ENCODE measurements at places on chromosomes 3 and 15.

DNA sequence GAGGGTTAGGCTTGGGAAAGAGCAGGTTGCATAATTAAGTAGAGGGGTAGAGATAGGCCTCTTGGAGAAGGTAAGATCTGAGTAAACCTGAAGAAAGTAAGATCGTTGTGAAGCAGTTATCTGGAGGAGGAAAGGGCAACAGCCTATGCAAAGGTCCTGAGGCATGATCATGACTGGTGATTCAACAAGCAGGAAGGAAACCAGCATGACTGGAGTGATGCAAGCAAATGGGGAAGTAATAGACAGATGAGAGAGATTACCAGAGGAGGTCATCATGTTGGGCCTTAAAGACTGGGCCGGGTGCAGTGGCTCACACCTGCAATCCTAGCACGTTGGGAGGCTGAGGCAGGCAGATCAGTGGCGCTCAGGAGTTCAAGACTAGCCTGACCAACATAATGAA, 360.2 kb downstream of the EPHB1 start:
- DNase-seq: no peak

DNA sequence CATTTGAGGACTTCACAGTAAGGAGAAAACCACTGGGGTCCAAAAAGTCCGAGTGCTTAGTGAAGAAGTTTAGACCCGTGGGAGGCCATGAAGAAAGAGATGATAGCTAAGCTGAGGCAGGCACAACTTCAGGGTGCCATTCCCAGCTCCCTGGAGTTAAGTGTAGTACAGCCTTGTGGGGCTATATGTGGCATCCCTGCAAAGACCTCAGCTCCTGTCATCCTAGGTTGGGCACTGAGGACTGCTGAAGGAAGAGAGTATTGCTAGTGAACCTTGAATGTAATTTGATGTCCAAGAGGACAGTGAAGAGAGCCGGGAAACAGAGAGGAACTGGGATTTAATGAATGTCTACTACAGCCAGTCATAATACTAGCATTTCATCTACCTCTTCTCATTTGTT, 162.1 kb downstream of the AKAP13 start:
- DNase-seq: no peak

- no peak for DNase-seq
Measured at GRCh38 chr15:100661156-100661555, 58.8 kb downstream of the ASB7 start.

- no peak for DNase-seq
Measured at GRCh38 chr3:66376568-66376967, 124.3 kb downstream of the LRIG1 start.

DNA sequence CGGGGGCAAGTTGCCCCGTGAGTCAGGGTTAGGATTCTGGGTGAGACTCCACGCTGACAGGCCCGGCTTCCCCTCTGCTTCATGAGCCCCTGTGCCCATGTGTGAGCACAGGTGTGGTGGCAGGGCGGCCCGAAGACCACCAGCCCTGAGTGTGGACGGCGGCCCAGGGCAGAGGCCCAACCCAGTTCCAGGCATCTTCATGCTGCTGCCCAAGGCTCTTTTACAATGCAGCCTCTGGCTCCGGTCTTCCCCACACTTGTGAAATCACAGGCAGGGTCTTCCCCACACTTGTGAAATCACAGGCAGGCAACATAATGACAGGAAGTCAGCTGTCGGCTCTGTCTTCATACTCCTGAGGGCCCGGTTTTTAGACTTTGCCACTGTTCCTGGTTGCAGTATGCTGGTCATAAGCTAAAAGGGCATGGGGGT, 78.8 kb downstream of the AAGAB start:
- DNase-seq: no peak

GRCh38 chr3:130699765-130700164, 46.9 kb downstream of the PIK3R4 start:
- no peak for DNase-seq

- DNase-seq: no peak
Measured at GRCh38 chr3:13662238-13662847, 113.4 kb downstream of the FBLN2 start.

DNA sequence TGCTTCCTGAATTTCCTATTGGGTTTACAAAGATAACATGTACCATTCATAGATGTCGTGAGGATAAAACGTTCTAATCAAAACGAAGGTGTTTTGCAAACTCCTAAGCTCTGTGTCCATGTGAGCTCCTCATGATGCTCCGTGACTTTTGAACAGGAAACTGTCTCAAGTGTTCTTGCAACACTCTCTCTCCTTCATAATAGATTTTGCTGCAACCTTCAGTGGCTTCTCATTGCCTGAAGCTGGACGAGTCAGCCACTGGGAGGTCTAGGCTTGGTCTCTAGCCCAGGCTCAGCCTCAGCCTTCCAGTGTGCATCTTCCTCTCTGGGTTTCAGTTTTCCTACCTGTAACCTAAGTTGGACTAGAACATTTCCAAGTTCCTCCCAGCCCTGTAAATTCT, 18.7 kb upstream of the BCL2A1 start:
- DNase-seq: no peak

DNA sequence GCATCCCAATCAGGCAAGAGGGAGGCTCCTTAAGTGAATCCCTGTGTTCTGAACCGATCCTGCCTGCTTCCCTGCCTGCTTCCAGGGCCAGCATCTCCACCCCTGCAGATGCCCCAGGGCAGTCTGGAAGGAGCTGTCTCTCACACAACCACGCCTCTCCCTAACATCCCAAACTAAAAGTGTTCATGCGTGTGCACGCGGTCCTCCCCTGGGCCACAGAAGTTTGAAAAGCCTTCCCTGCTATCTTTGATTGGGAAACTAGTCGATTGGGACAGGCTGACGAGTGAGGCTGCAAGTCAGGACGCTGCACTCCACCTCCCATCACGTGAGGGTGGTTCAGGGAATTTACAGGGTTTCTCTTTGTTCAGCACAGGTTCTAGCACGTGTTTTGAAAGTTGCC, 340.9 kb upstream of the ICE2 start:
- no peak for DNase-seq

DNA sequence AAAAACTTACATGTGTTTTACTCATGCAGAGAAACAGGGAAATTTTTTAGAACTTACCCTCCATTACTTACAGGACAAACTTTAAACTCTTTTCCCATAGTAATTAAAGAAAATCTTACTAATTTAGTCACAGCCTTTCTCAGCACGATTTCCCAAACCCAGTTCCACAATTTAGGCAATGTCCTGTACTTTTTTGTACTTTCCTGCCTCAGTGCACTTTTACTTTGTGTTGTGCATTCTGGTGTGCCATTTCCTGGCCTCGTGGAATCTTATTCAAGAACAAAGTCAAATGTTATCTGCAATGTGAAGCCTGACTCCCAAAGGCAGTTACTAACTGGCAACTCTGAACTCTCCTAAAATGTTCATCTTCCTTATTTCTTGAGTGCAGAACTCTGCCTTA, 1.9 kb downstream of the SLC33A1 start:
- DNase-seq: no peak

- DNase-seq: no peak
Measured at GRCh38 chr3:45406772-45407171, 18.4 kb downstream of the LARS2 start.

- DNase-seq: no peak
Measured at GRCh38 chr3:45817831-45818522, 21.6 kb upstream of the SLC6A20 start.

Measured in activated CD8-positive, alpha-beta memory T cell treated with anti-CD3 and anti-CD28 coated beads for 48 hours (primary cell).